Stimulated activated CD8-positive, alpha-beta memory T cell treated with anti-CD3 and anti-CD28 coated beads, Interleukin-4, amount 100 ng/mL, for 48 hours (primary cell): ENCODE measurements at places on chromosomes 6 and 20.

- no peak for DNase-seq
Measured at GRCh38 chr20:59643615-59644061, 39.3 kb downstream of the PHACTR3 start.

DNA sequence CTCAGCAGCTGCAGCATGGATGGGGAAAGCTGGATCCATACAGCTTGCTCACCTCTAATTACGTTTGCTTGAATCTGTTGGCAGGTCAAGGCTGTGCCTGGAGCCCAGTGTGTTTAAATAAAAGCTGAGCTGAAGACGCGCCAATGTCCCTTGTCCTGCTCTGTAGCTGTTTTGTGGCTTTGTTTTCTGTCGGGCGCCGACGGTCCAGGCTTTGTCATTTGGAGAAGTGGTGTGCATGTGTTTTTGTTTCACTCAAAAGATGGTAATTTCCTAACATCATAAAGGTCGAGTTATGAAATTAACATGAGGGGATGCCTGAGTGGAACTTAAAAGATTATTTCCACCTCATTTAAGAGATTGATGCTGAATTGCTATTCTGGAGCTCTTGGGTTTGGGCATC, 107.6 kb downstream of the SLC24A3 start:
- no peak for DNase-seq

GRCh38 chr6:41179163-41179562, 16.2 kb upstream of the TREM2 start:
- no peak for DNase-seq

GRCh38 chr6:16719488-16719887, 41.8 kb downstream of the ATXN1 start:
- DNase-seq = no peak

DNA sequence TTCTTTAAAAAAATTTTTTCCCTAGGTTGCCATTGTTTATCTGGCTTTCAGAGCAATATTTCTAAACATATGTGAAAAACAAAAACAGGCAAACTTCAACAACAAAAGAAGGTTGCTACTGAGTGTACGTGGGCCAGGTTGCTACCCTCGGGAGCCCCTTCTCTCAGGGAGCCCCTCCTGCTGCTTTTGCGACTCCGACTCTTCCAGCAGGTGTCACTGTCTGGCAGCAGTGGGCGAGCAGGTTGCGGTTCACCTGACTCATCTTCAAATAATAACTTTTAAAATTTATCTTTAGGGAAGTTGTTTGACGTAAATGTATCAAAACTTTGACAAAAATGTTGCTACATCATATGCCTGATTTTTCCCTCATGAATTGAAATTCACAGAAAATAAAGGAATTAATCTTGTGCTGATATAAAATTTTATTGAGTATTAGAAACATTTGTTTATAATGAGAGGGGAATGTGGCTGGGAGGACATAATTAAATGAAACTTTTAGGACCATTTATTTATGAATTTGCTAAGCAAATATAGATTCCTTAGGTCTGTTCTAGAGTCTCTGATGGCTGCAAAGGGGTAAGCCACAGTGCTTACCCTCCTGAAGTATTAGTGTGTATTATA, 138.8 kb downstream of the HIVEP1 start:
- DNase-seq = peak; percentile 60

DNA sequence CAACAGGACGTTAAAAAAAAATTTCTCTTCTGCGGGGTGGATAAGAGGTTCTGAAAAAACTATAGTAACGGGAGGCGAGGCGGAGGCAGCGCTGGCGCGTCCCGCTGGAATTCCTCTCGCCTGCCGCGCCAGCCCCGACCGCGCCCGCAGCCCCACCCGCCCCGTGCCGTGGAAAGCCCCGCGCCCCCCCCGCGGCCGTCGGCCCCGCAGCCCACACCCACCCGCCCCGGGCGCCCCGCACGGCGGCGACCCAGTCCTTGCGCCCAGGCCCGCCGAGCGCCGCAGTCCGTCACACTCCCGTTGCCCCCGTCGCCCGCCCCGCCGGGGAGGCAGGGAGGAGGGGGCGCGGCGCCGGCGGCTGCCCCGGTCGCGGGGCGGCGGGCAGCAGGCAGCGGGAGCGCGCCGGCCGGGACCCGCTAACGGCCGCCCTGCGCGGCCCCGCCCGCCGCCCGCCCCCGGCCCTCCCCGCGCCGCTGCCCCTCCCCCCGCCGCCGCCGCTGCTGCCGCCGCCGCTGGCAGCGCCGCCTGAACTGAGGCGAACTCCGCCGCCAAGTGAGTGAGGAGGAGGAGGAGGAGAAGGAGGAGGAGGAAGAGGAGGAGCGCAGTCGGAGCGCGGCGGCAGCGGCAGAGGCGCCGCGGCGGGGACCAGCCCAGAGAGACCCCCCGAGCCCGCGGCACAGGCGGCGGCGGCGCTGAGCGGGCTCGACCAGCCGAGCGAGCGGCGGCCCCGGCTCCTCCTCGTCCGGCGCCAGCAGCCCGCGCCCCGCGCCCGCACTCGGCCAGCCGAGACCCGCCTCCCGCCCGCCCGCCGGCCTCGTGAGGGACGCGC, at the start of gene QKI:
Gene QKI, plus strand, starts transcription at position 602 of the 829 bp plus-strand sequence. CDS start 476 bp downstream, outside the sequence.
- peak; percentile 82 for DNase-seq

DNA sequence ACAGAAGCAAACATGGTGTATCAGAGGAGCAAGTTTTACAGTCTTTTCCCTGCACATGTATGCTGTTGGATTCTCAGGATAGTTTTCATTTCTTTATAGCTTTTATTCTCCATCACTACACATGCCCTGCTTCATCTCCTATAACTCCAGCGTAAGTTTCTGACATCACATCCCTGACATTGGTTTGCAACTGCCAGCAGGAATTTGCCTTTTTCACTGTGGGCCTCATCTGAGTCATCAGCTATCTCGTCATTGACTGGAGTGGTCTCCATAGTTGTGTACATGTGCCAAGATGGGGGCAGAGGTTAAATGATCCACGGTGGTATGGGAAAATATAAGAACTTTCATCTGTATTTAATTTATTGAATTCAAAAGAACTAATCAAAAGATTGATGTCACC, 96.7 kb downstream of the SLX4IP start:
- no peak for DNase-seq

DNA sequence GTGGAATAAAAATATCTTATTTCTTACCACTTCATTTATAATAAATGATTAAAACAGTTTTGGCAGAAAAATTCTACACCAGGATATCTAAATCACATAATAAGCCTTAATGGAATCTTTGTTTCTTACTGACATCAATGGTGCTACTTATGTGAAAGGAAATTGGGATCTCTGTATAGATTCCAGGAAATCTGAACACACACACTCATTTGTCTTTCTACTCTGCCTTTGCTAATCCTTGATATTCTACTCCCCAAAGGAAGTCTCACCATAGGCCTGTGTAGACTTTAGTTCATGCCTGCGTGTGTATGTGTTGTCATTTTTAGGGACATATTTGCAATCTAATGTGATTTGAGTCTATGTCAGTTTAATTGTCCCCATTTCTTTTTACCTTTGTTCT, 7.9 kb downstream of the ADGRB3 start:
- DNase-seq = no peak

- no peak for DNase-seq
Measured at GRCh38 chr6:133277900-133278545, 36.9 kb downstream of the EYA4 start.

DNA sequence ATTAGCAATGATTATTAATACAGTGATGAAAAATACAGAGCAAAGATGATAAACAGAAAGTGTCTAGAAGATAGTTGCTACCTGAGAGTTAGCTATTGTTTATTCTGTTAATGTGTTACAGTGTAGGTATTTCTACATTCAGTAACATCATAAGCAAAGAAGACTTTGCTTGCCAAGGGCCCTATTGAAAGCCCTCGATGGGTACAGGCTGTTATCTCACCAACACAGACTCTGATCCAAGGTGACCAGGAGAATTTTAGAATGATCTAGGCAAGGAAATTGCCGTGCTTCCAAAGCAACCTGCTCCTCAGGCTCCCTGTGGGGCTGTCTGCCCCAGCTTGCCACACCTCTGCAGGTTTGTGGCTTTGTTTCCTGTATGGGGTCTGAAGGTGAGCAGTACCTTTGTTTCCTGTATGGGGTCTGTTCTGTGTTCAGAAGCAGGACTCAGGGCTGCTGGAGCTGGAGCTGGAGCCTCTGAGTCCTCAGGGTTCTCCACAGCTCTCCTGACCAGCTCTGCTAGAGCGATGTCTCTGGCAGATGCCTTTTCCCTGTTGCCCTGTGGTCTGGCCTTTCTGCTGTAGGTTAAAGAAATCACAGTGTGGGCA, 32.5 kb downstream of the PHACTR3 start:
- DNase-seq = no peak

- no peak for DNase-seq
Measured at GRCh38 chr6:67358241-67358640, 1276.8 kb upstream of the ADGRB3 start.

- DNase-seq = peak; percentile 70
Measured at GRCh38 chr6:35687658-35688604, 784 bp downstream of the FKBP5 start.

GRCh38 chr6:133241086-133241900, at the start of gene EYA4:
EYA4 (plus strand) TSS chr6:133241357; CDS start chr6:133274781, 33,424 bp downstream.
- no peak for DNase-seq

DNA sequence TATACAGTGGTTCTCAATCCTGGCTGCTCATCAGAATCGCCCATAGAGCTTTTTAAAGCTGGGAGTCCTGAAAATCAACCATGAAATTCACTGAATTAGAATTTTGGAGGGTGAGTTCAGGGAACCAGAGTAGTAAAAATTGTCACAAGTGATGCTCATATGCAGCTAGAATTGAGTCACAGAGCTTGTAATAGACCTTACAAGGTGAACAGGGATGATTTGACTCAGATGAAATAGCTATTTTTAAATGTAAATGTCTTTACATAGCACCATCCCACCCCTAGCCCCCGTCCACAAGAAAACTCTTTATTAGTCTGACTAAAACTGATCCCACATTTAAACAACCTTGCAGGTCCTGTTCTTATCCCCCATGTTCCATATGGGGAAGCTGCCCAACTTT, 531.7 kb downstream of the LMBRD1 start:
- no peak for DNase-seq

GRCh38 chr20:34585019-34585418, 26.5 kb downstream of the MAP1LC3A start:
- DNase-seq = no peak

- DNase-seq = no peak
Measured at GRCh38 chr20:31979713-31980426, 11.9 kb downstream of the XKR7 start.

DNA sequence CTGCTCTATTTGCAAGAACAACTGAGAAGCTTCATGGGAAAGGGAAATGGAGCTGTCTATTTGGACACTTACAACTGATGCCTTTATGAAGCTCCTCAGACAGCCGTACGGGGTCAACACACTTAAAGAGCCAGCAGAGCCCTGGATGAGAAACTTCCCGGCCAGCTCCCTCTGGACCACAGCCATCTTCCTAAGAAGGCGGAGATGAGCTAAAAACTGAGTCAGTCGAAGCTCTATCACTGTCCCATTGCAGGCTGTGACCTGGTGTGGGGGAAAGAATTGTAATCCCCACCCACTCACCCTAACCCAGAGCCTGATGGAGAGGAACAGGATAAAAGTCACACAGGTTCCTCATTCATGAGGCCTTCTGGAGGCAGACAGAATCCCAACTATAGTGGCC, 360.4 kb upstream of the JARID2 start:
- DNase-seq = no peak

DNA sequence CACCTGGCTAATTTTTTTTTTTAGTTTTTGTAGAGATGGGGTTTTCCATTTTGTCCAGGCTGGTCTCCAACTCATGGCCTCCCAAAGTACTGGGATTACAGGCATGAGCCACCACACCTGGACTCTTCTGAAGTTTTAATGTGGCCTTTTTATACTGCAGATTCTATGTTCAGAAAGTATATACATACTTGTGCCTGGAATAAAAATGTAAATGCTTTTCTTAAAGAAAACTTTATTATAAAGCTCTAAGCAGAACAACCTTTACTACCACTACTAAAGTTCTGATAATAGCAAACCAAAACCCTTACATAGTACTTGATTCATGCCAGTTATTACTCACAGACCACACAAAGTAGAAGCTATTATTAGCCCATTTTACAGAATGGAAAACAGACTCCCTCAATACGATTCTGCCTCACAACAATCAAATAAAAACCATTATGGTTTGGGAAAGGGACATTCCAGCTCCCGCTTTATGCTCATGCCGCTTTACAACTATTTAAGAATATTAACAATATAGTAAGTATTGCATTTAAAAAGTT, 5.3 kb downstream of the PHIP start:
- no peak for DNase-seq

DNA sequence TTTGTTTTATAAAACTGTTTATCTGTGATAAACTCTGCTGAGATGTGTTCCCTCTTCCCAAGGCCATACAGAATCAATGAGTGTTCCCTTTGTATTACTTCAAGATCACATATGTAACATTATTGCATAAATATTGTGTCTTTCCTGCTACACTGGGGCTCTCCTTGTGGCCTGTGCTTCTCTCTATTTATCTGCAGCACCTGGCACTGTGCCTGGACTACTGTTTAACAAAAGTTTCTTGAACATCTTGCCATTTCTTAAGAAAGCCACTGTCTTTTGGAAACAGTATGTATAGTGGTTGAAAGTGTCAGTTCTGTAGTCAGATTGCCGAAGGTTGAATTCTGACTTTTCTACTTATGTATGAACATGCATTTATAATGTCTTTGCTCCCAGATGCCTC, 169.0 kb upstream of the SCGN start:
- DNase-seq = no peak

DNA sequence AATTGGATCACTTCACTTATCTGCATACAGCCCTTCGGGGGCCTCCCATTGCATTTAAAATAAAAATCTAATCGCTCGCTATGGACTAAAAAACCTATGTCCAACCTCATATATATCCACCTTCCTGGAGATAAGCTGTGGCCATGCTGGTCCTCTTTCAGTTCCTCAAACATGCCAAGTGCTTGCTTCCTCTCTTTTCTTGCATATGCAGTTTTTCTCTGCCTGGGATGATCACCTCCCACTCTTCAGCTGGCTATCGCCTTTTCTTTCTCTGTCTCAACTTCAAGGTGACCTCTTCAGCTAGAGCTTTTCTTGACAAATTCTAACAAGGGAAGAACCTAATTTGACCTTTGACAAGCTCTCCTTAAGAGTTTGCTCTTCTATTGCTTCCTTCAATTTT, 5.6 kb upstream of the TFB1M start:
- DNase-seq = no peak

DNA sequence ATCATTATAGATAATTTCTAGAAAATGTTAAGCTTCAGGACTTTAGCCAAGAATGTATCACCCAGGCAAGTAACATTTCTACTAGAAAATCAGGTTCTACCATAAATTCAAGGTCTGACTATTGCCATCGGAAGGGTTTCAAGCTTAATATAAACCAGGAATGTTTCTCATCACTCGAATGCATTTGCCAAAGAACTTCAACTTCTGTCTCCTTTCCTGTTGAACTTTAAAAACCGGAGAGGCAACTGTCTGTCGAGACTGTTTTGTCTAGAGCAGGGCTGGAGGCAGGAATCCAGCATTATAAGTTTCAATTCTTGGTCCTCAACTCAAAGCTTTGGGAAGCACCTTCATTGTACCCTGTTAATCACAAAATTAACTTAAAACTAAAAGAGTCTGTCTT, 264.7 kb downstream of the ZNF217 start:
- DNase-seq = no peak

GRCh38 chr20:14494355-14494754, 156.9 kb upstream of the FLRT3 start:
- no peak for DNase-seq

GRCh38 chr20:40690836-40691565, 2.0 kb upstream of the MAFB start:
- DNase-seq = no peak

GRCh38 chr6:13455552-13455966, 31.8 kb downstream of the GFOD1 start:
- DNase-seq = no peak
